Heart left ventricle (tissue), 16 donors: ENCODE measurements at places on chromosomes 16 and 17. TPM values are rescaled to one million over a fixed set of nuclear protein-coding genes. Genes with fewer than 3 reads are reported as not detected.

- DNase-seq: no peak
These were observed 53.1 kb upstream of the TANGO6 start for GRCh38 chr16:68790130-68790761.

GRCh38 chr17:78838574-78839005, 2.0 kb downstream of the USP36 start:
- no peak for DNase-seq

Gene METTL2A
- total RNA-seq: 15.3 TPM

Gene KRT33B
- not detected for total RNA-seq

- DNase-seq: no peak
These were observed 23.8 kb downstream of the OSBPL7 start for GRCh38 chr17:47797797-47798196.

- peak; percentile 66 for DNase-seq
These were observed 4.6 kb downstream of the TGFB1I1 start for GRCh38 chr16:31476303-31477219.

GRCh38 chr17:48854774-48855476, 24.1 kb downstream of the CALCOCO2 start:
- no peak for DNase-seq

GRCh38 chr17:6179017-6179416, 108.8 kb downstream of the WSCD1 start:
- no peak for DNase-seq

Gene ITGA2B
- 0.37 TPM for total RNA-seq

- DNase-seq: no peak
These were observed 15.8 kb upstream of the UQCRC2 start for GRCh38 chr16:21937336-21937829.

Gene TEX19
- total RNA-seq: not detected

Gene HOXB1
- total RNA-seq: not detected

DNA sequence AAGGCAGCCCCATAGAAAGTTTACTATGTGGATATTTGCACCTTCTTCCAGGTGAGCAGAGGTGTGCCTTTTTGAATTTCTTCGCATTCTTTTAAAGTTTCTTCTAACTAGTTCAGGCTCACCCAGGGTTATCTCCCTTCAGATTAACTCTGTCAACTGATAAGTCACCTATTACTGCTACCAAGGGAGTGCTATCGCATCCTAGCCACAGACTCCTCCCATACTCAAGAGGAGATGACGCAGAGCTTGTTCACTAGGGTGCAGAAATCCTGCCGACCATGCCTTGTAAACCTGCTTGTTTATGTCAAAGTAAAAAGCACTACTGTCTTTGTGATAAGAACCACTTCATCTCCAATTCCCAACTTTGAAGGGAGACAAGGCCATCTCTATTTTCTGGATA, 390.1 kb downstream of the RBFOX1 start:
- no peak for DNase-seq

GRCh38 chr16:85899444-85899843, 482 bp downstream of the IRF8 start:
- no peak for DNase-seq

Gene CES1
- total RNA-seq: 7.3 TPM

GRCh38 chr16:11655655-11656054, 12.6 kb upstream of the SNN start:
- no peak for DNase-seq

DNA sequence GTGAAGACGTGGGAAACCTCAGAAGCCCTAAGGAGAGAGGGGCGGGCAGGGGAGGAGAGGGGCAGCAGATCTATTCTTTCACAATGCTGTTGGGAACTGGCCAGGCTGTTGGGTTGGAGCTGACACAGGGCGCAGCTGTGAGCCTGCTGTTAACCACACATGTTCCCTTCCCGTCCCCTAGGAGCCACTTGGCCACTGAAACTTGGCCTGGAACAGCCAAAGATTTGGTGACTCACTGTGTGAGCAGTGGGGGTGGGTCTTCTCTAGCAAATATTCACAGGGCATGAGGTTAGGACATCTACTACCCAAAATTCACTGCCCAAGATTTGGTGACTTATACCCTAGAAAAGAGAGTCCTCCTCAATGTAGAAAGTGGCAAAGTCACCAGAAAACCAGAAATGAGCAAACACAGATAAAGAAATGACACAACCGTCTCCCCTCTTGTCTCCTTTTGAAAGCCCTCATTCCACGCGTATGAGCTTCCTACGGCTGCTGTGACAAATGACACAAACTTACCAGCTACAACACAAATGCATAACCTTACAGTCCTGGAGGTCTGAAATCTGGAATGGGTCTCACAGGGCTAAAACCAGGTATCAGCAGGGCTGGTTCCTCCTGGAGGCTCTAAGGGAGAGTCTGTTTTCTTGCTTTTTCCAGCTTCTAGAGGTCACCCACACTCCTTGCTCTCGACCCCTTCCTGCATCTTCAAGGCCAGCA, 6.3 kb downstream of the TBC1D16 start:
- peak; percentile 91 for DNase-seq

DNA sequence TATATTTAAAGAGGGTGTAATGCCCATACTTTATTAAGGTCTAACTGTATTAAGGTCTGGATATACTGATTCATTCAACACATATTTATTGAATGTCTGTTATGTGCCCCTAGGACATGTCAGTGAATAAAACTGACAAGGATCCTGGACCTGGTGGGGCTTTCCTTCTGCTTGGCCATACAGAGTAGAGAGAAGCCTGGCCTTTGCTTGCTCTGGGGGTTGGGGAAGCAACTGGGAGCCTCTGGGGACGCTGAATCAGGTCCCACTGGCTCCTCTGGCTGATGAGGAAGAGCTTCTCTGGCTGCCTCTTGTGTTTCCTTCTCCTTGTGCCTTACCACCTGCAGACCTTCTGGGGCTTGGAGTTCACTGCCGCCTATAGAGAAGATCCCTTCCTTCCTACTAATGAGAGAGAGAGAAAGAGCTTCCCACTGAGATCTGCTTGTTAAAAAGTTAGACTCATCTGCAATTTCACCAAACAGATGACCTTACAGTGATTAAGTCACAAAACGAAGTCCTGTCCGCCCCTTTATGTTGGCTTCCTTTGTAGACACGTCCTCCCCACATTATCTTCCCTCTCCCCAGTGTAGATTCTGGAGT, 49.7 kb downstream of the MSI2 start:
- no peak for DNase-seq

Gene CSH2
- not detected for total RNA-seq

DNA sequence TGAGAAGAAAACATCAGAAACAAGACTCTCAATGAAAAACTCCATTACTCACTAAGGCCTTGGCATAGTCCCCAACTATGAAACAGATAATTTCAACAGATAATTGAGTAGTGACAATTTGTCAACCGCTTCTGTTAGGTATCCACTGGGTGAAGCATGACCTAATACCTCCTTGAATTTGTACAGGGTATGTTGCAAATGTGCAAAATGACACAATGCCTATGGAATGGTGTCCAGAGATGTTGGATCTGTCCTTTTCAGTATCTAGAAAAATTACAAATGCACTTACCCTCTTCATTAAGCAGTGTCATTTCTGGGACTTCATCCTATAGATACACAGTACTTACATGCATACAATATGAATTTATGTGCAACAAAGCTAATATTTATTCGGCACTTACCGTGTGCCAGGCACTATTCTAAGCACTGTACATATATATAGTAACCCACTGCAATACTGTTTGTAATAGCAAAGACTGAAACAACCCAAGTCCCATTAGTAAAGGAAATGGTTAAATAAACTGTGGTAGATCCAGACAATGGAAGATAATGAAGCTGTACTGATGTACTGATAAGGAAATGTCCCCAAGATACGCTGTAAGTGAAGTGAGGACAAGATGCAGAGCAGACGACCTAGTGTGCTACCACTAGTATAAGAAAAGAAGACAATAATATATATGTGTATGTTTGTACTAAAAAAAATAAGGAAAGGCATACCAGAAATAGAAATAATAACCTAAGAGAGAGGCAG, 21.4 kb upstream of the SLC6A4 start:
- DNase-seq: no peak

DNA sequence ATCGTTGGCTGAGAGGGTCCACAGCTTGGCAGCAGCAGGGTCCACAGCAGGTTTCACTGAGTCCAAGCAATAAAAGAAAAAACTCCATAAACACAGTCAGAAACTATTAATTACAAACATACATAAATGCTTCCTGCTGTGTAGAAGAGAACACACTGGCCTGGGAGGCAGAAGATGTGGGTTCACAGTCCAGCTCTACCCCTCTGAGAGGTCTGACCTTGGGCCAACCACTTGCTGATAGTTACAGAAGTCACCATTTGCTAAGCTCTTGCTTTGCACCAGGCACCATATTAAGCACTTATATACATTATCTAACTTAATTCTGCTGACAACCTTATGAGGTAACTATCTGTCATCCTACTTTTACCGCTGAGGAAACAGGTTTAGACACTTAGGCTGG, 14.7 kb downstream of the CIAPIN1 start:
- DNase-seq: no peak

Gene KRTAP1-1
- total RNA-seq: not detected

GRCh38 chr17:37142294-37142896, 193.6 kb downstream of the AATF start:
- DNase-seq: no peak

DNA sequence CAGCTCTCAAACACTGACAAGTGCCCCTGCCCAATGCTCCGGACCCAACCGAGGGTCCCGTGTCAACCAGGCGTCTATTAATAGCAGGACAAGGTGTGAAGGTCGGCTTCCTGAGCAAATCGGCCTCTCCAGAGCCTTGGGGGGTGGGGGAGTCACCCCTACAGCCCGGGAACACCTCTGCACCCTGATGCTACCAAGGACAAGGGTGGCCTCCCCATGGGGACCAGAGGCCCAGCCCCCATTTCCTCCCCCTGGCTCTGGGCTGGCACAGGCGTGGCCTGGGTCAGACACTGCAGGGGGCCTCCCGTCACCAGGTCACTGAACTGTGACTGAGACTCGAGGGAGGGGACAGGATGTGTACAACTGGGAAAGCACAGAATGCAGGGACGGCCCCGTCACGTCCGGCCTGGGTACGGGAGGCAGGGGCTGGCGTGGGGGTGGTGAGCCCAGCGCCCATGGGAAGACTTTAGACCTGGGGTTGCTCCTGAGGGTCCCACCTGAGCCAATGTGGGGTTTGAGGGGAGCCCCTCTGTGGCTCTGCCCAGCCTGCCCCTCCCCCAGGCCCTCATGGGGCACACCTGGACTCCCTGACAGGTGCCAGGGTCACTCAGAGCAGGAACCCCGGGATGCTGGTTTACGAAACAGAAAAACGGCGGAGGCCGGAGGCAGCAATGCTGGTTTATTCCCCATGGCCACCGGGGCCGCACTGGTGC, 579 bp upstream of the CYBA start:
- DNase-seq: peak; percentile 68

GRCh38 chr17:4808378-4808767, 1.4 kb downstream of the PLD2 start:
- peak; percentile 62 for DNase-seq

DNA sequence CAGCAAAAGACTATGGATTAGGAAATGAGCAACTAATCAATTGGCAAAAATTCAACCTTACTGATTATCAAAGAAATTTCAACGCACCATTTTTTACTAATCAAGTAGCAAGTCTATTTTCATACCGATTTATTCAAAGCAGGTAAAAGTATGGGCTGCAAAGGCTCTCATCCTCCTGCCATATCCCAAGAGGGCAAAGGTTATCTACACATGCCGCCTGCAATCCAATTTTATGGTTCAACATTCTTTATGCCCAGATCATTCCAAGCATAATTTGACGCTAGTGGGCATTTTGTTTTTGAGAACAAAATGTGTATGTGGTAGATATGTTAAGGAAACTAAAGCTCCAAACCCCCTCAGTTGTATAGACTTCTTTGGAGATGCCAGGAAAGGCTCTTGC, 270.6 kb downstream of the MAF start:
- no peak for DNase-seq

Gene CRYM
- 47.2 TPM for total RNA-seq

DNA sequence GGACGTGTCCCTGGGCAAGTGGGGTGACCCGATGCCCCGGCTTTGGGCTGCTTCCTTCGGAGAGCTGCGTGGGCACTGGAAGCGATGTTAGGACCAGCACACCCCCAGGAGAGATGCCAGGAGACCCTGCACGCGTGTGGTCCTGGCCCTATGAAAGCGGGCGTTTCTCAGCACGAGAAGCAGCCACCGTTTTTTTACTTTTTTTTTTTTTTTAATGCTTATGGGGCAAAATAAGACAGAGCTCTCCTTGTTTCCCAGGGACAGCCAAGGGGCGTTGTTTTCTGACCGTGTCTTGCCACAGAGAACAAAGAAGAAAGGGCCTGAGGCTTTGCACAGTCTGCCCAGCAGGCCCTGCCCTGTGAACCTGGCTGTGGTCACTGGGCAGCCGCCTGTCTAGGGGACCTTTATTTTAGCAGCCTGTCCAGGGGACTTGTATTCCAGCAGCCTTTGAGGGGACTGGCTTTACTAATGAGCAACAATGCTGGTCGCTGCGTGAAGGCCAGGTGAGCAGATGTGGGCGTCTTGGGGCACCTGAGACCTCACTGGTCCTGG, 996 bp downstream of the SLC25A10 start:
- DNase-seq: no peak
